ENCODE measurements at places on chromosomes 1 and 21.

- peak; percentile 63 for DNase-seq
Observed at GRCh38 chr1:172674831-172675613, 16.1 kb downstream of the FASLG start.

DNA sequence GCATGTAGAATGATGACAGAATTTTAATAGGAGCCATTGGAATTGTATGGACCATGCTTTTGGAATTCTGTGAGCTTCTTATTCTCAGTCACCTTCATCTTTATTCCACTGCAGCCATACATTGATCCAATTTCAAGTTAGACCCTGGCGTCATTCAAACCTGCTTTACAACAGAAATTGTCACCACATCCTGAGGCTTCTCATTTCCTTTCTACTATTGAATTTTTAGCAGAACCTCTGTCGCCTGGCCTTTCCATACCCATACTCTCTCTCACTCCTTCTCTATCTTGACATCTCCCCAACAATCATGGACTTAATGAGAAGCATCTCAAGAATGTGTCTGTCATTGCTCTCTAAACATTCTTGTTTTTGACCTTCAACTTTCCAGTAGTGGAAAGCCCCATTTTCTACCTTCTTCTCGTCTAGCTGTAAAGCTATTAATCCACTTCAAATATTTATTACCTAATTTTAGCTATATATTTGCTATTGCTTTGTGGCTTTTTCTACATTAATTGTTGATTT is 74.1 kb downstream of the CRB1 start:
- DNase-seq, result peak; percentile 13

GRCh38 chr1:77975386-77975785 is 3.5 kb downstream of the FUBP1 start:
- peak; percentile 44 for DNase-seq

GRCh38 chr1:116667575-116668105 is at the start of gene IGSF3:
Gene IGSF3 (minus strand): TSS chr1:116667733. CDS start chr1:116666326, 1,407 bp downstream.
- DNase-seq, result peak; percentile 32

- no peak for DNase-seq
Observed at GRCh38 chr1:94329276-94329675, 88.9 kb upstream of the ABCD3 start.

GRCh38 chr1:198959032-198959431 is 320.2 kb downstream of the PTPRC start:
- DNase-seq, result no peak

DNA sequence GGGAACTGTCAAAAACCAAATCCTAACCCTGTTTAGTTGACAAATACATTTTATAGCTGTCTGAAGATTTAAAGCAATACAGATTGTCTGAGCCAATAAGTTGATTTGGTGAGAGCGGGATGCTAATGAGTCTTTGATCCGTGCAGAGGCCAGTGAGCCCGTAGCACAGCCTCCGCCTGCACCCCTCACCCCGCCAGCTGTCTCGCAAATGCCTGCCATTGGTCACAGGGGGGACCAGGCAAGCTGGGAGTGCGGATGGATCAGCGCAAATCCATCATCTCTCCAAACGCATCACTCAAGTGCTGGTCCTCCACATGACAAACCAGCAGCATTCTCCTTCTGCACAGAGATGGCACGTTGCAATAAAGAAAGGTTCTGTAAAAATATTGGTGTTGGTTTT is 51.0 kb downstream of the ZBTB18 start:
- DNase-seq, result no peak

DNA sequence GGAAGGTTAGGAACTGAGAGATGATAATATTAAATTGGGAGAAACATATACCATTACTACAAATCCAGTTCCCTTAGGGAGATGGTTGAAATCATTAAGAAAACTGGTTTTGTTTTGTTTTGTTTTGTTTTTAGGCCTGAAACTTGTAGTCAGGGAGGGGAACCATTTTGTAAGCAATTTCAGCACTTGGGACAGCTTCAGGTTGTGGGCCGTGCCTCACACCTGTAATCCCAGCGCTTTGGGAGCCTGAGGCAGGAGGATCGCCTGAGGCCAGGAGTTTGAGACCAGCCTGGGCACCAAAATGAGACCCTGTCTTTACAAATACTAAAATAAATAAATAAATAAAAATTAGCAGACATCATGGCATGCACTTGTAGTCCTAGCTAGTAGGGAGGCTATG is 694.3 kb upstream of the NR5A2 start:
- DNase-seq, result no peak

- DNase-seq, result no peak
Observed at GRCh38 chr1:97414682-97415312, 506.0 kb downstream of the DPYD start.

- DNase-seq, result no peak
Observed at GRCh38 chr1:61067446-61068019, 14.8 kb upstream of the NFIA start.

GRCh38 chr1:7009741-7010525 is 224.7 kb downstream of the CAMTA1 start:
- DNase-seq, result no peak

GRCh38 chr1:198620951-198621824 is 17.7 kb upstream of the PTPRC start:
- DNase-seq, result no peak

- no peak for DNase-seq
Observed at GRCh38 chr1:19033515-19033839, 77.0 kb upstream of the IFFO2 start.

Measured in fibroblast of upper back skin (primary cell).